ENCODE measurements at places on chromosomes 3 and 15.

DNA sequence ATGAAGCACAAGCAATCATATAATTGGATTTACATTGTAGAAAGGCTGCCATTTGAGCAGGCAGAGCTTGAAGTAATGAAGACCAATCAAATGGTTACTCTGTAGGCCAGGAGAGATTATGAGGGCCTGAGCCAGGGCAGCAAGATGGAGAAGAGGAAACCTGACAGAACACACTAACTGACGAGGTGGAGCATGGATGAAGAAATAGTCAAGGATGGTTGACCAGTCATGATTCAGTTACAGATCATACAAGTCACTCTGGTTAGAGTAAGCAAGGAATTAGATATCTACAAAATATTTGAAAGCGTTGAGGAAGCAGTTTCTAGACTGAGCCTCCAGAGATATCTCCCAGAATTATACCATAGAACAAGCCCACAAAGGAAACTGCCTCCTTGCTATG lies 101.8 kb upstream of the THSD4 start:
- DNase-seq: no peak

GRCh38 chr3:57093971-57094535 lies 33.6 kb downstream of the SPATA12 start:
- no peak for DNase-seq

DNA sequence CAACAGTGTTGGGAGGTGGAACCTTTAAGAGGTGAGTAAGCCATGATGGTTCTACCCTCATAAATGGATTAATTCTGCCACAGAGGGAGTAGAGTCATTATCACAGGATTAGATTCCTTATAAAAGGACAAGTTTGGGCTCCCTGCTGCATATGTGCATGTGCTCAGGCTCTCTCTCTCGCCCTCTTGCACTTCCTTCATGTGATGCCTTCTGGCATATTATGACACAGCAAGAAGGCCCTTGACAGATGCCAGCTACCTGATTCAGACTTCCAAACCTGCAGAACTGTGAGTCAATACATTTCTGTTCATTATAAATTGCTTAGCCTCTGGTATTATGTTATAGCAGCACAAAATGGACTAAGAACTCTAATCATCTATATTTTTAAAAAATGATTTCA lies 205.3 kb downstream of the CTNNB1 start:
- no peak for DNase-seq

DNA sequence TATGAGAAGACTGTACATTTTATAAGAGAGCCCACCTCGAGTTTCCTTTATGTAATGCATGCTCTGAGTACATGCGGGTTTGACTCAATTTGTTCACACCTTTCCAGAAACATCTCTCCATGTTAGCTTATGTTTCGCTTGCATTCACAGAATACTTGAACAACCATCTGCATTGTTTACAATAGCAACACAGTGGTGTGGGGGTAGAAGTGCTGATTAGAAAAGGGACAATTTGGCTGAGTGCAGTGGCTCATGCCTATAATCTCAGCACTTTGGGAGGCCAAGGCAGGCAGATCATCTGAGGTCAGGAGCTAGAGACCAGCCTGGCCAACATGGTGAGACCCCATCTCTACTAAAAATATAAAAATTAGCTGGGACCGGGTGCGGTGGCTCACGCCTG lies 60.9 kb downstream of the NCEH1 start:
- DNase-seq: no peak

DNA sequence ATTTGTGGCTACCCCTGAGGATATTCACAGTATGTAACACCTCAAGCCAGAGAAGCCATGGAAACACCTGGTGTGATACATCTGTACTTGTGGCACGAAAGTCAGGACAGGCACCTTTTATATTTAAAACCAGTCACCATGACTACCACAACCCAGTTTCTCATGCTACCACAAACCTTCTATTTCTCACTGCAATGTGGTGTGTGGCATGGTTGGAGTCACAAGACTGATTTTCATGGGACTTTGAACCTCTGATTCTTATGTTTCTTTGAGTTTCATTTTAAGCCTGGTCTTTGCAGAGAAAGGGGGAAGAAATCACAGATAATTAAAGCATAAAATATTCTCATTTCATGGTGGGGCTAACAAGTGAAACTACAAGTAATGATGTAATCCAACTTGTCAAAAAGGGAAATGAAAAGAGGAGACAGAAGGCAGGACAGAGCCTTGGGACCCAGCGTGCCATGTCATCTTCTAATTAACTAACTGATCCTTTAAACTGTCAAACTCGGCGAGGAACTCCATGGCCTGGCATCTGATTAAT lies 175.9 kb downstream of the PDZRN3 start:
- no peak for DNase-seq

DNA sequence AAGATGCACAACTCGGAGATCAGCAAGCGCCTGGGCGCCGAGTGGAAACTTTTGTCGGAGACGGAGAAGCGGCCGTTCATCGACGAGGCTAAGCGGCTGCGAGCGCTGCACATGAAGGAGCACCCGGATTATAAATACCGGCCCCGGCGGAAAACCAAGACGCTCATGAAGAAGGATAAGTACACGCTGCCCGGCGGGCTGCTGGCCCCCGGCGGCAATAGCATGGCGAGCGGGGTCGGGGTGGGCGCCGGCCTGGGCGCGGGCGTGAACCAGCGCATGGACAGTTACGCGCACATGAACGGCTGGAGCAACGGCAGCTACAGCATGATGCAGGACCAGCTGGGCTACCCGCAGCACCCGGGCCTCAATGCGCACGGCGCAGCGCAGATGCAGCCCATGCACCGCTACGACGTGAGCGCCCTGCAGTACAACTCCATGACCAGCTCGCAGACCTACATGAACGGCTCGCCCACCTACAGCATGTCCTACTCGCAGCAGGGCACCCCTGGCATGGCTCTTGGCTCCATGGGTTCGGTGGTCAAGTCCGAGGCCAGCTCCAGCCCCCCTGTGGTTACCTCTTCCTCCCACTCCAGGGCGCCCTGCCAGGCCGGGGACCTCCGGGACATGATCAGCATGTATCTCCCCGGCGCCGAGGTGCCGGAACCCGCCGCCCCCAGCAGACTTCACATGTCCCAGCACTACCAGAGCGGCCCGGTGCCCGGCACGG lies 991 bp downstream of the SOX2 start:
- DNase-seq: no peak

DNA sequence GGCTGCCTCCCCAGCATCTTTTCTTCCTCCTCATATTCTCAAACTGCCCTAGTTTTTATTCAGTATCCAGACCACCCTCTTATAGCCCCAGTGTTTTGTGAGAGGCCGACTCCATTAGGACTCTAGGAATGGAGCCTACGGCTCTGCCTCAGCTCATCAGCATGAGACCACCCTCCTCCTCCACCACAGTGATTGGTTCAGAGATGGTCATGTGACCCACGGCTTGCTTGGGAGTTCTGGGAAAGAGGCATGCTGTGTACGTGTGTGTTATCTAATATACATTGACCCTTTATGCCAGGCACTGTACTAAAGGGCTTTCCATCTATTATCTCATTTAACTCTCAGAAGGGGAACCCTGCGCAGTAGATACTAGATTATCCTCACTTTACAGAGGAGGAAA lies 17.8 kb upstream of the CMTM7 start:
- DNase-seq: no peak

DNA sequence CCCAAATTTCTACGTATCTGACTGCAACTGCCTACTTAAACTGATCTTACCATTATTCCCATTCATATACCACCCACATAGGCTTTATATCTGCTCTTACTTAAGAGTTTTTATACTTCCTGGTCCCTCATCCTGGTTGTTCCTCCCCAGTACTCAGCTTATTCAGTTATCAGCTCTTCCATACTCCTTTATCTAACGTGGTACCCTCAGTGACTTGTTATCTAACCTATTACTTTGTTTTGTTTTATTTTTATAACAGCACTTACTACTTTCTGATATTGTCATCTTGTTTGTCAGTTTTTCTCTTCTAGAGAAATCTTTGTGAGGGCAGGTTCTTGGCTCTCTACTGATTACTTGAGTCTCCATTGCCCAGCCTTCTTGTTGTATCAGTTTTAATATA lies 100.6 kb downstream of the ZNF609 start:
- no peak for DNase-seq

- no peak for DNase-seq
Observed at GRCh38 chr15:43775411-43775965, 1.3 kb downstream of the ELL3 start.

- DNase-seq: no peak
Observed at GRCh38 chr3:191952609-191953008, 491.6 kb downstream of the PYDC2 start.

DNA sequence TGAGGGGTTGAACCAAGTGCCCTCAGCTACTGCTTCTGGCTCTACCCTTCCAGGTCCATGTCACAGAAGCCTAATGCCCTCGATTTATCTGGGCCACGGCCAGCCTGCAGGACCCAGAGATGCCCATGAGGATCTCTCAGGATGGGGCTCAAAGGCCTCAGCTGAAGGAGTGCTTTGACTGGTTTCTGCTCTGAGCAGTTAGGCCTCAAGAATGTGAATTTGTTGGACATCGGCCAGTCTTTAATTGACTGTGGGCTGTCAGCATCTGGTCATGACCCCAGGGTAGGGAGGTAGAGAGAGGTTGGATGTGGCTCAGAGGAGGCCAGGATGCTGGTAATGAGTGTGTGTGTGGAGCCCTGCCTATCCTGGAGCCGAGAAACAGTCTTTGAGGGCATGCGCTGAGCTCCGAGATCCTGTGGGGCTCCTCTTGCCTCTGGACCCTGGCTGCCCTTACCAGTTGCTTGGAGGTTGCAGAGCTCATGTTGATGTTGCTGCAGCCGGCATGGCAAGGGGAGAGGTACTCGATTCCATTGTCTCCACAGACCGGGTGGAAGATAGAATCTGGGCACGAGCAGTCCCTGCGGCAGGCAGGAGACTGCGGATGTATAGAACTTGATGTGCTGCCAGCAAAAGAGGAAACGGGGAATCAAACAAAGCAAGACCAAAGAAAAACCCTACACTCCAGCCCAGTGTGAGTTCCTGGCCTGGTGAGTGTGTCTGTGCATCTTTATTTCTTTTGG lies 49.1 kb upstream of the RAB6B start:
- DNase-seq: no peak

- DNase-seq: no peak
Observed at GRCh38 chr3:141255846-141256261, 24.2 kb downstream of the PXYLP1 start.

GRCh38 chr3:126245811-126246727 lies 65.7 kb upstream of the ALDH1L1 start:
- DNase-seq: no peak

DNA sequence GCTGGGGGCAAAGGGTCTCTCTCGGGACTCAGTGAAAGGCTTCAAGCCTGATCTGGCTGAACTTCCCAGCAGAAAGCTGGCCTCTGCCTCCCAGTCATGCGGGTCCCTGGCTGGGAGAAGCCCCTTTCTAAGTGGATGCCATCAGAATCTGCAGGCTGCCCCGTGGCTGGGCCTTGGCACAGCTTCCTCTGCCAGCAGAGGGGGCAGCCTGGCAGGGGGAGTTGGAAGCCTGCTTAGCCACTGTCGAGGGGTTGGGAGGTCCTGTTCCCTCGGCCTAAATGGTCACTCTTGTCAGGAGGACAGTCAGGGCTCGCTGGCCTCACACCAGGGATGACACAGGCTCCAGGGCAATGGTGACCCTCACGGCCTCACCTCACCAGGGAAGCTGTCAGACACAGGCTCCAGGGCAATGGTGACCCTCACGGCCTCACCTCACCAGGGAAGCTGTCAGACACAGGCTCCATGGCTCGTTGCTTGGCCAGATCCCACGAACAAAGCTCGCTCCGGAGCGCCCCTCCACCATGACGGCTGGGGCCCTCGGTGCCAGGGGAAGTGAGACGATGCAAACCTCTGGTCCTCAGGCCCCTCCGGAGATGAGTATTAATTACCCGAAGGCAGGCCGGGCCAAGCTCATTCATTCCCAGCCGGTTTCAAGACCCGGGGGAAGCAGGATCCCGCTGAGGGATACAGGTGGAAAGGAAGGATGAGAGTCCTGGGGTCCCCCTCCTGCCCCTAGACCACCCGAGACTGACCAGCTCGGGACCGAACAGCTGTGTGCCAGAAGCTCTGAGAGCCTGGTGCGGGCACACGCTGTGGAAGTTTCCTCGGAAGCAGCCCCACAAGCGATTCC lies 151.0 kb downstream of the CHSY1 start:
- DNase-seq: no peak

GRCh38 chr15:77538027-77538451 lies 94.7 kb downstream of the LINGO1 start:
- DNase-seq: no peak

DNA sequence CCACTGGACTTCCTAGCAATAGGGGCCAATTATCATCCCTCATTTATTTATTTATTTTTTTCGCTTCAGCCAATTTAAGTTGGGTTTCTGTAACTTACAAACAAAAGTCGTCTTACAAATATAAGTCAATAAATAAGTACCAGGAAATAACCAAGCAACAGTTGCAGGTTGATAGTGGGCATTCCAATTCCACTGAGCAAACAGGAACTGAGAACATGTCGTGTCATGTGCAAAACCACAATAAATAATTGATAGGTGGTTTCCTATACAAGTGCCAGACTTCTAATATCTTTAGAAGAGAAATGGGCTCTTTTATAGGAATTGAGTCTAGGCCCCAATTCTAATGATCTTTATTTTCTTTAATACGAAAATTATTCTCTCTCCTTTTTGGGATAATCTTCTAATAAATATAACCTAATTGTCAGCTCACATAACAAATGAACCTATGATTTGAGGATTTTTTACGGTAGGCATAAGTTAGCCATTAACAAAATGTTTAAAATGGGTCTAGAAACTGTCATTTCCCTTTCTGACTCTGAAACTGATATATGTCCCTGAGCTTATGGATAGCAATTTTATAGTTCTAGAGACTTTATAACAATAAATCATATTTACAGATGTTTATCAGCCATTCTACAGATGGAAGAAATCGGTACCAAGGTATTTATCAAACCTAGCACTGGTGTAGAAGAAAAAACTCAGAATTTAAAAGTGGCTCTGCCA lies 571.8 kb downstream of the FOXP1 start:
- DNase-seq: no peak

DNA sequence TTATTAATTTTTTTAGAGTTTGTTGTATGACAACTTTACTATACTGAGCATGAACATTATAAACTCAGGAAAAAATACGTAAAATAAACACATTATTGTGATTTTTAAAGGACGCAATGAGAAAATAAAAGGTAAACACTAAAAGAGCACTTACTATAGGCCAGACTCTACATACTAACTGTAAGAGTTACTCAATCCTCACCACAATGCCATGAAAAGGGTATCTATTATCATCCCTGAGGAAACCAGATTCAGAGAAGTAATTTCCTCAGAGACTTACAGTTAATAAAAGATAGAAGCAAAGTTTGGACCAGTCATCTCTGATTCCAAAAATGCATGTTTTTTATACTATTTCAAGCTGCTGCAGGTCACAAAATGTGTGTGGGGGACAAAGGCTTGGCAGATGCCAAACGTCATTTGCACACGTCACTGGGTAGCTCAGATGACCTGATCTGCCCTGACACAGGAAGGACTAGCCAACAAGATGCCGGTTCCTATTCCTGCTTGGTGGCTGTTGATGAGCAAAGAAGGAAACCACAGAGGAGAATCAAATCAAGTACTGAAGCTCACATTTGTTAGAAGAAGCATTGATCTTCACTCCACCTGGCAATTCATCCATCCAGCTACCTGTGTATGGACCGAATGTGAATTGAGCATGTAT lies 42.3 kb downstream of the KLHL6 start:
- DNase-seq: peak; percentile 17
